ENCODE measurements at places on chromosomes 2 and 18.

- peak; percentile 32 for DNase-seq
Observed at GRCh38 chr2:47272031-47272864, 117.1 kb upstream of the STPG4 start.

DNA sequence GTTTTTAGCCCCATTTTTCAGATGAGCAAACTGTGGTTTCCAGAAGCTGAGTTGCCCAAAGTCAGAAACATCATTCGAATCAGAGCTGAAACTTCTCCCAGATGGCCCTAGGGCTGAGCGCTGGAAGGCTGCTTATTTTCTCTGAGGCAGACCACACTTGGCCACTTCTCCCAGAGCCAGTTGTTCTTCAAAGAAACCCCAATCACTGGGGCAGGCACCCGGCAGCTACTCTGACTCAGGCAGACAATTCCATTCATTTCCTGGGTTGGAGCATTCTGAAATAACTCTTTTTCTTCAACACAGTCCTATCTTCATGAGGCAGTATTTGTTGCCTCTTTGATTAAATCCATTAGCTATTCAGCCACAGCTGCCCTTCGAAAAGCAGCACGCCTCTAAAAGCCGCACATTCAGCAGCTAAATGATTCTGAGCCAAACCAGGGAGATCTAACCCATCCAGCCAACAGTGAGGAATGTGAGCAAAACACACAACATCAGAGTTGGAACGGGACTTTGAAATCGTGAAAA lies 40.9 kb downstream of the LRATD1 start:
- no peak for DNase-seq

- no peak for DNase-seq
Observed at GRCh38 chr2:197786010-197786877, 1.1 kb upstream of the BOLL start.

DNA sequence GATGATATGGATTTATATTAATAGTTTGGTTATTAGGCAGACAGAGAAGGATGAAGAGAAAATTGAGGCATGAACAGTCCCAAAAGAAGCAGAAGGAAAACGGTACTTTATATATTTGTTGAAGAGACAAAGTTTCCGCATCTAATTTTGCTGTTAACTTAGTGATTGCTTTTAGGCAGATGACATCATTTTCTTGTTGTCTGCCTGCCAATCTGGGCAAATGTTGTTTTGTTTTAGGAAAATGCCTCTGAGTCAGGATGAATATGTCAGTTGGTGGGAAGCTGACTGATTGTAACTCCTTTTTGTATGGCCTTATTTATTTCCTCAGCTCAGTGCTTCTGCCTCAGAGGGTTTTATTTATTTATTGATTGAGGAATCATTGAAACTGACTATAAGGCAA lies 52.5 kb upstream of the CAVIN2 start:
- no peak for DNase-seq

DNA sequence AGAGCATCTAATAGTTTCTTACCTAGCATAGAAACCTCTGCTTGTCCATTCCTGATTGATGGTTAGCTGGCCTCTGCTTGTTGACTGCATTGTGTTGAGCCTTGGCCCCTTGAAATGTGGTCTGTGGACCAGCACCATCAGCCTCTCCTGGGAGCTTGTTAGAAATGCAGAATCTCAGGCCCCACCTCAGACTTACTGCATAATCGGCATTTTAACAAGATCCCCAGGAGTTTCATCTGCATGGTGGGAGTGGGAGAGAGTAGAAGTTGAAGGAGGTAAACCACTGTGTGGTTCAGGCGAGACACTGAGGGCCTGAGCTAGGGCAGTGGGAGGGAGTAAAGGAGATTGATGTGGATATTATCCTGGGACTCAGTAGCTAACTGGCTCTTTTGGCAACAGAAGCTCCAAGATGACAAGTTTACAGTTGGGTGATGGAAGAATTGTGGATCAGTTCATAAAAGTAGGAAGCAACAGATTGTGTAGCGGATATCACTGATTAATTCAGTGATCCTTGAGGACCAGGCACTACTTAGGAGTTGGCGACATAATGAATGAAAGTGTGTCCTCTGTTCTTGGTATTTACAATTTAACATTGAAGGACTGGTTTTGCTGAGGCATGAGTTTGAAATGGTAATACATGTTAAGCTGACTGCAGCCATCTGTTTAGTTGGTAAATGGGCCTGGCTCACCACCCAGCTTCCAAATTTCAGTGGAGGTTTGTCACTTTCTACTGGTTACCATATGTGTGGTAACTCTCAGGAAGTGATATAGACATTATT lies 20.9 kb downstream of the PHLPP1 start:
- DNase-seq: peak; percentile 34

DNA sequence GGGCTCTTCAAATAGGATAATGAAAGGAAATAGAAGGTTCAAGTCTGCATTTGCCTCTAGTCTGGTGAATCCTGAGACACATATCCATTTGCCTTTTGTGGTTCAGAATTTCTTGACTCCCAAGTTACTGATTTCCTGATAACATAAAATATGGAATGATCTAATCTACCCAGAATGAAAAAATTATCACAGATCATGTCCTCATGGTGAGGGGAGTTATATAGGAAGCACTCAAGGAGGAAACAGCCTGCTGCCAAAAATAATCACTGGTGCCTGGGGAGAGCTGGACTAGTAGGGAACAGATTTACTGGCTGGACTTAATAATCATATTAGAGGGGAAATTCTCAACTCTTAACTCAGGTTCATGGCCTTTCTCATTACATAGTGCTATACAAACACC lies 95.5 kb upstream of the STK17B start:
- DNase-seq: no peak

GRCh38 chr2:240435457-240435947 lies at the start of gene GPC1:
Gene GPC1 (plus strand): TSS chr2:240435663. CDS start chr2:240435919, 256 bp downstream.
- no peak for DNase-seq

- DNase-seq: peak; percentile 13
Observed at GRCh38 chr2:121596221-121597080, 52.8 kb downstream of the CLASP1 start.

DNA sequence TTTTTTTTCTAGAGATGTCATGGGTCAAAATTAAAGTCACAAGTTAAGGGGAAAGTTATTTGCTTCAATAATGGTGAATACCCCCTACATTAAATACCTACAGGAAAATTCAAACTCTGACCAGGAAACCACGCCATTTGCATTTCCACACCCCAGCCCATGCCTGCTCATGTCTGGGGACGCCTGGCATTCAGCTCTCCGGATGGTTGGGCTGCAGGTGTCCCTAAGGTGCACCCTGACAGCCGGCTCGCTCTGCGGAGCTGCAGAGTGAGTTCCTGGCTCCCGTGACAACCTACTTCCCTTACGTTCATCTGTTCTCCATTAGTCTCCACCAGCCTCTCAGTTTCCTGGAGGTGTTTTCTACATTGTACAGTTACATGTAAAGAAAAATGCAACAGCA lies 122.7 kb upstream of the RIOK3 start:
- DNase-seq: no peak

GRCh38 chr18:51802569-51803428 lies 537.2 kb upstream of the DCC start:
- DNase-seq: no peak

Data from NCI-H1694 treated with DMSO at 0.1 percent for 48 hours (cell line).